ENCODE measurements at places on chromosomes 6 and 20. TPM values are rescaled to one million over a fixed set of nuclear protein-coding genes. Genes with fewer than 3 reads are reported as not detected.

Gene SOBP
- 15.4 TPM for total RNA-seq

Gene HUS1B
- total RNA-seq: 1.4 TPM

Gene MDC1
- 4.6 TPM for total RNA-seq

Gene LIME1
- total RNA-seq: 7.0 TPM

Gene GJA10
- total RNA-seq: not detected

Gene DSP
- total RNA-seq: 0.33 TPM

All from uterine smooth muscle cell (primary cell).